Progenitor cell of endocrine pancreas (in vitro differentiated cells): ENCODE measurements at places on chromosomes 4 and X. TPM values are rescaled to one million over a fixed set of nuclear protein-coding genes. Genes with fewer than 3 reads are reported as not detected.
A peak's percentile ranks its signal among the peaks of the same experiment; 100 is the strongest.

The SLITRK4 gene
- total RNA-seq, result 14.5 and 15.7 TPM in 2 replicates

- no peak overlapping the region for H3K4me3 ChIP-seq
- no peak overlapping the region for H3K27ac ChIP-seq
- no peaks in the 10 kb centered on the region for H3K4me1 ChIP-seq
- no peaks in the 10 kb centered on the region for H3K27me3 ChIP-seq
- no peak for DNase-seq
- peaks cover 19% of the 10 kb centered on the region for H3K36me3 ChIP-seq
These were observed 92.2 kb downstream of the HUWE1 start for GRCh38 chrX:53594354-53594753.

The RNF128 gene
- total RNA-seq, result 14.8 and 17.0 TPM in 2 replicates

- peaks cover 16% of the 10 kb centered on the region for H3K4me1 ChIP-seq
- no peak for DNase-seq
- no peak overlapping the region for H3K4me3 ChIP-seq
- no peaks in the 10 kb centered on the region for H3K27me3 ChIP-seq
- H3K27ac ChIP-seq, result no peak overlapping the region
- no peaks in the 10 kb centered on the region for H3K36me3 ChIP-seq
These were observed 30.9 kb downstream of the SLAIN2 start for GRCh38 chr4:48372272-48372671.

The PPP1R2C gene
- not detected in 2 replicates for total RNA-seq

The TREX2 gene
- 0.24 and 0.41 TPM in 2 replicates for total RNA-seq

DNA sequence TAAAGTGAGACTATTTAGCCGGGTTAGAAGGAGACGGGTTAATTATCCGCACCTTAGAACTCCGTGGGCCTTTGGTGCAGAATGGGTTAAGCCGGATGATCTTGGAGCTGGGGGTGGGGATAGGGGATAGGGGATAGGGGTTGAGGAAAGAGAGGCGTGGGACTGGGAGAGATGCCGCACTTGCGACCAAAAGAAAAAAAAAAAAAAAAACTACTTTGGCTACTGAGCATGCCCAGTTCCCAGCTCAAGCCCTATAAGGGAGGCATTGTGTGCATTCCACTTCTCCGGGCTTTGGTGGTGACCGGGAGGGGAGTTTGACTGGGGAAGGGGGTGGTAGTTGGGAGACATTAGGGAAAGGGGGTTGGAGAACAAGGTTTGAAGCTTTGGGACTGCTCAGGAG is at the start of gene SLITRK4:
Gene SLITRK4 (minus strand): TSS at position 187 of the 400 bp plus-strand sequence. CDS start 4,993 bp downstream, outside the sequence.
- no peaks in the 10 kb centered on the region for H3K27me3 ChIP-seq
- H3K4me3 ChIP-seq, result peak within 1 kb of the TSS; percentile 87
- peaks cover 2% of the 10 kb centered on the region for H3K36me3 ChIP-seq
- peaks cover 8% of the 10 kb centered on the region for H3K4me1 ChIP-seq
- DNase-seq, result peak; percentile 30
- peak within 1 kb of the TSS; percentile 92 for H3K27ac ChIP-seq

The SSX4 gene
- not detected in 2 replicates for total RNA-seq

The SLC26A1 gene
- total RNA-seq, result 2.6 and 3.3 TPM in 2 replicates

- no peak overlapping the region for H3K4me3 ChIP-seq
- no peaks in the 10 kb centered on the region for H3K27me3 ChIP-seq
- H3K27ac ChIP-seq, result no peak overlapping the region
- no peak for DNase-seq
- peaks cover 2% of the 10 kb centered on the region for H3K4me1 ChIP-seq
These were observed 26.4 kb downstream of the MOSPD2 start for GRCh38 chrX:14899607-14900006.

- H3K27me3 ChIP-seq, result no peaks in the 10 kb centered on the region
- DNase-seq, result no peak
- no peak overlapping the region for H3K4me3 ChIP-seq
These were observed 666.0 kb downstream of the GRID2 start for GRCh38 chr4:92969650-92970379.

GRCh38 chrX:139196890-139197289 is 333.6 kb upstream of the F9 start:
- H3K27me3 ChIP-seq, result no peaks in the 10 kb centered on the region
- no peaks in the 10 kb centered on the region for H3K36me3 ChIP-seq
- H3K4me3 ChIP-seq, result no peak overlapping the region
- H3K4me1 ChIP-seq, result peaks cover 18% of the 10 kb centered on the region

The ARMCX4 gene
- 19.7 and 21.9 TPM in 2 replicates for total RNA-seq

DNA sequence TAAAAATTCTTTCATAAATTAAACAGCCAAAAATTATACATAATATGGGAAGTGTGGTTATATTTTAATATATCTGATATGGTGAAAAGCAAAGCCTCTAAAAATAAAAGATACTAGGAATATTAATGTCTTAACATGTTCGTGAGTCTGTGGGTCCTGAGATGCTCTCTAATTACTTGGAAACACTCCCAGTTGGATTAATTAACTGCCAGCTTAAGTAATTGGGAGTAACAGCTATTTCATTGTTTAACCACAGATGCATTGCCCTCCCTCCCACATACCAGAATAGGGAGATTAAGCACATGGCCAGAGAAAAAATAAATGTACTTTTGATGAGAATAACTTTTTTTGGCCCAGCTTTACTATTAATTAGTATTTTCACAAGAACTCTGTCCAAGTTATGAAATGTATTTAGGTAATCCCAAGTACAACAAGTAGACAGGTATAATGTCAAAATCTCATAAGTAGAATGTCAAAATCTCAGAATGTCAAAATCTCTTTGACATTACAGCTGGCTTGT is 79.7 kb downstream of the BTC start:
- H3K27me3 ChIP-seq, result no peaks in the 10 kb centered on the region
- H3K4me3 ChIP-seq, result no peak overlapping the region
- DNase-seq, result no peak
- H3K27ac ChIP-seq, result no peak overlapping the region
- H3K4me1 ChIP-seq, result no peaks in the 10 kb centered on the region

The RBMXL3 gene
- total RNA-seq, result not detected in 2 replicates

GRCh38 chrX:125289209-125289608 is 30.5 kb upstream of the TEX13C start:
- no peak for DNase-seq
- H3K36me3 ChIP-seq, result no peaks in the 10 kb centered on the region
- peaks cover 21% of the 10 kb centered on the region for H3K27me3 ChIP-seq
- no peak overlapping the region for H3K27ac ChIP-seq

GRCh38 chrX:25178555-25178954 is 162.8 kb upstream of the ARX start:
- H3K4me1 ChIP-seq, result peaks cover 8% of the 10 kb centered on the region
- peaks cover 7% of the 10 kb centered on the region for H3K27me3 ChIP-seq
- no peaks in the 10 kb centered on the region for H3K36me3 ChIP-seq
- no peak overlapping the region for H3K27ac ChIP-seq
- H3K4me3 ChIP-seq, result no peak overlapping the region

GRCh38 chr4:42344309-42344708 is 53.0 kb upstream of the SHISA3 start:
- H3K27me3 ChIP-seq, result peaks cover 4% of the 10 kb centered on the region
- peak overlapping the region; percentile 60 for H3K27ac ChIP-seq
- H3K4me3 ChIP-seq, result no peak overlapping the region
- no peak for DNase-seq

GRCh38 chrX:129577473-129577872 is 37.4 kb downstream of the OCRL start:
- DNase-seq, result no peak
- H3K4me1 ChIP-seq, result no peaks in the 10 kb centered on the region
- no peaks in the 10 kb centered on the region for H3K27me3 ChIP-seq
- peaks cover 28% of the 10 kb centered on the region for H3K36me3 ChIP-seq
